ENCODE measurements at places on chromosomes 7 and 10.

DNA sequence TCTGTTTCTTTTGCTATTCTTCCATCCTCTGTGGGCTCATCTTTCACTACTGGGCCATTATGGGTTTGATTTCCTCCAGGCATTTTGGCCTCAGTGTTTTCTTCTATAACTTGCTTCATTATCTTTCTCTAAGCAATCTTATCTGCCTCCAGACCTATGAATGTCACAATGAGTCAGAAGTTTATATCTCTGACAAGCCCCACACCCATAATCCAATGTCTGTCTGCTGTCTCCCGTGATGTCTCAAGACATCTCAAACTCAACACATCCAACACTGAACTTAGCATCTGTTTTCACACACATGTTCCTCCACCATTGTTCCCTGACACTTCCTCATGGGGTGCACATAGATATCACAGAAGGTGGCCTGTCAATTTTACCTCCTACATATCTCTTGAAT is 46.7 kb upstream of the RHOBTB1 start:
- no peak for DNase-seq

GRCh38 chr7:100221767-100222444 is 2.2 kb downstream of the PVRIG start:
- DNase-seq, result peak; percentile 51

DNA sequence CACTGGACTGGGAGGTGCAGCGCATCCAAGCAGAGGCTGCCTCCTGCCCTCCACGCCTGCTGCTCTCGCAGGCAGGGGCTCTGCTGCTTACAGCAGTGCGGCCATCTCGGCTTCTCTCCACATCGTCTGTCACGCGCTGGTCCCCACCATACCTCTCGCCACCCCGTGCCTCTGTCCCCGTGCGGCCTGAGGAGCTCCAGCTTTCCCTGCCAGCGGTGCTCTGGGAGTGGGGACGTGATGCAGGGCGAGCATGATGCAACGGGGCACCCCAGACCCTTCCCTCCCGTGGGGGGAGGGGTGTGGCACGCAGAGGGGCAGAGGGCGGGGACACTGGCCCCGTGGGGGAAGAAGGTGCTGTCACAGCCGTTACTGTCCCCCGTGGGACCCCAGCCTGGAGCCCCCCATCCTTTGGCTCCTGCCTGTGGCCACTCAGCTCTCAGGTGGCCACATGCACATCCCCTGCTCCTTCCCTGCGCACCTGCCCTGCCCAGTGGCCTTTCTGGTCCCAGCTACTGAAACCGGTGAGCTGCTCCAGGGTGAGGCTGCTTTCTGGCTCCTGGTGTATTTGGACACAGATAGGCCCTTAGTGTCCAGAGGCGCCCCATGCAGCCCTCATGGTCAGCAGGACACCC is 9.0 kb downstream of the GET4 start:
- DNase-seq, result no peak

DNA sequence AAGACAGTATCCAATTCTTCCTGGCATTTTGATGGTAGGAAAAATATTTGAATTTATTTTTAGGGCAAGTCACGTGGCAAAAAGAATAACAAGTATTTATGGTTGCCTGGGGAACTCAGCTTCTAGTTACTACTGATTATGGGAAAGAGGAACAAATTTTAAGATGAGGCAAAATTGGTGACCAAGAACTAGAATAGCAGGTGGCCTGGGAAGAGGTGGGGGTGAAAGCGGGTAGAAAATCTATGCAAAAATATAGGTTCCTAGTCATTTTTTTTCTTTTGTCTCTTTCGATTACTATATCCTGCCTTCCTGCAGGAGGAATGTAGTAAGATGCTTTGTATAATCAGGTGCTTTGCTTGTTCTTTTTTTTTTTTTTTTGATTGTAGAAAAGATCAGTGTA is 27.8 kb downstream of the ENTPD1 start:
- no peak for DNase-seq

DNA sequence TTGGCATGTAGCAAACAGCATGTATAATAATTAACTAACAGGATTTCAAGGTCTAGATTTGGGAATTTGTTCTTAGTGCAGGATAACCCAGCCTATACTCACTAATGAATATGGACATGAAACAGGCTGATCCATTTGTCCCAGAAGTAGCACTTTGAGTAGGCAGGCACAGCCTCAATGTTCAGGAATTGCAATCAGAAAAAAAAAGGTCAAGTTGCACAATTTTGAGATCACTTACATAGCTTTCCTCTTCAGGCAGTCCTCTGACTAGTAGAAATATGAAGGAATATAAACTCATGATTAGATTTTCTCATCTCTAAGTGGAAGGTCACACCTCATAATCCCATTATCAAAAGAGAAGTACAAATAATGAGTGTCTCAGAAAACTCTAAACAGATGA is 921.4 kb upstream of the CELF2 start:
- no peak for DNase-seq

DNA sequence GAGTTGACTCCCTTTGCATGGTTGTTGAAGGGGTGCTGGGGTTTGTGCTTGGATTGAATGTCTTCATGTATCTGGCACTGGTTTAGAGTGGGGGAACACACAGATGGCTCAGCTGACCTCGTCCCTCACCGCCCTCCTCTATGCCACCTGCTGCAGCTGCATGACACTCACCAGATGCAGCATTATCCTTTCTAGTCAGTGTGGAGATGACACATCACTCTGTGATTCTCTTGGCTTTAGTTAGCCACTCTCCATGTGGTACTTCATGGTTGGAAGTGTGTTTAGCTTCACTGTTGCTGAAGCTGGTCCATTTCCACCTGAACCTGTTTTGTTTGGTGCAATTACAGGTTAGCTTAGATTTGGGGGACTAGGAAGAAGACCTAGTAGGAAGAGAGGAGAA is 56.3 kb upstream of the BMPER start:
- no peak for DNase-seq

DNA sequence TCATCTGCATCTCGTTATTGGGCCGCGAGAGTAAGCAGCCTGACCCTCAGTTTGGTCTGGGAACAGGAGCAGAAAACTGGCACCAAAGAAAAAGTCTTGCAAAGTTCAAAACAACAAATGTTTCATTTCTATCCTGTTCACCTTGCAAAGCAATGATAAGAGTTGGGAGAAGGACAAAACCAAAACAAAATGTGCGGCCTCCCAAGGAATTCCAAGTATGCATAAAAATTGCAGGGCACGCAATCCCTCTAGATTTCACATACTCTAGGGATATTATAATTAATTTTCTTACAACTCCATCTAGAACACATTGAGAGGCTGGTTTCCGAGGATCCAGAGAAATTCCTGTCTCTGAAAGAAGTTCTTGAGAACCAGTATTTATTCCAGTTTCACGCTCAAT is 20.1 kb downstream of the CHUK start:
- no peak for DNase-seq

DNA sequence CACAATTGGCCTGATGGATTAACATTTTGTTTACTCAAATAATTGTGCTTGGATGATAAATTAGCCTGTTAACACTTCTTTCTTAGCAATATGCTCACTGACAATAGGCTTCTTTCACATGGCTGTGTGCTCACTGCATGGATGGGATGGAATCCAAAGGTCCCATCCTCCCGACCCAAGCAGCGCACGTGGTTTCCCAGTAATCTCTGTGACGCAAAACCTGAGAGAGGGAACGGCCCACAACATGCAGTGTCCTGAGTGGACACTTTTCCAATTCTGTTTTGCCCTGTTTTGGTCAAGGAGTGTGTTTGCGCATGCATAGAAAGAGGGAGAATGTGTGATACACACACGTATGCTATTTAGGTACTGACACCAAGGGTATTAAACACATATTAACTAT is 42.1 kb upstream of the RASGEF1A start:
- no peak for DNase-seq
